Aorta (tissue), 5 donors: ENCODE measurements at places on chromosomes 1 and 21. TPM values are rescaled to one million over a fixed set of nuclear protein-coding genes. Genes with fewer than 3 reads are reported as not detected.

ATP8B2 gene
- 122 TPM for total RNA-seq

CRP gene
- total RNA-seq: not detected

MPZ gene
- total RNA-seq: 19.4 TPM

CRNN gene
- total RNA-seq: not detected

RHEX gene
- 3.3 TPM for total RNA-seq

BTG3 gene
- 38.3 TPM for total RNA-seq

TBX19 gene
- total RNA-seq: 8.8 TPM

NBPF20 gene
- 3.2 TPM for total RNA-seq

HSD3B1 gene
- total RNA-seq: not detected

ERG gene
- 113 TPM for total RNA-seq

PTCH2 gene
- total RNA-seq: 1.7 TPM

PKLR gene
- not detected for total RNA-seq

FAM177B gene
- 0.18 TPM for total RNA-seq

SIPA1L2 gene
- total RNA-seq: 27.6 TPM

MSH4 gene
- total RNA-seq: 0.72 TPM

CFHR3 gene
- 0.66 TPM for total RNA-seq

FCRL5 gene
- total RNA-seq: 0.63 TPM

CD52 gene
- 12.0 TPM for total RNA-seq

FAM20B gene
- 55.6 TPM for total RNA-seq

KRTAP19-1 gene
- total RNA-seq: not detected

DDI2 gene
- 24.7 TPM for total RNA-seq

FLG2 gene
- not detected for total RNA-seq

DNA sequence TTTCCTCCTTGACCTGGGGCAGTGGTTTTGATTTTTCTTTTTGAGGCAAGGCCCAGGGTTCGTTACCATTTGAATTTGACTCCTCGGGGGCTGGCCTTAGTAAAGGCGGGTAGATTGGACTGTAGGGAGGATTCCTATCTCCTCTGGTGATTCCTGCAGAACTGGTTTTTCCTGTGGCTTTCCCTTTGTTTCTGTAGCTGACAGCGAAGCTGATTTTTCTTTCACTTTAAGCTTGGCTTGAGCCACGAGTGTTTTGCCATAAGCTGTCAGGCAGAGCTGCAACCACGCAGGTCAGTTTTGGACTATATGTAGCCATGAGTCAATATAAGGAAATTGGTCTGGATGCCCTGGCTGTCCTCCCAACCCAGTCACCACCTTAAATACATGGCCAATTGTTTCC lies 28.7 kb upstream of the KCNJ15 start:
- DNase-seq: no peak

DNA sequence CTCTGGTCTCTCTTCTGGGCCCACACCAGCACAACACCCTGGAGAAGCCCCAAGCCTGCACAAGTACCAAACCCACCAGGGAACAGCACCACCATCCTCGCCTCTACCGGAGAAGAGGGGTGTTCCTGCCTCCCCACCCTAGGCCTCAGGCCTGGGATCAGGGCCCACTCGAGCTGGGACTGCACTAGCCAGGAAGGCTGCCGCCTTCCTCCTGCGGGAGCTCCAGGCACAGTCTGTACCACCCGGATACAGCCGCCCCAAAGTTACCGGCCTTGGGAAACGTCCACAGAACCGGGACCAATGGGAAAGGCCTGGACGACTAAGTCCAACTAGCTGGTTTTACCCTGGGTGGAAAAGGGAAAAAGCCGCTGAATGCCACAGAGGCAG lies 3.4 kb downstream of the TAL1 start:
- DNase-seq: no peak

GRCh38 chr1:204041803-204042505 lies 31.0 kb upstream of the SOX13 start:
- DNase-seq: no peak

GRCh38 chr1:10904396-10905358 lies 107.8 kb upstream of the TARDBP start:
- peak; percentile 21 for DNase-seq

GRCh38 chr1:1796466-1796865 lies 18.2 kb upstream of the NADK start:
- DNase-seq: no peak

DNA sequence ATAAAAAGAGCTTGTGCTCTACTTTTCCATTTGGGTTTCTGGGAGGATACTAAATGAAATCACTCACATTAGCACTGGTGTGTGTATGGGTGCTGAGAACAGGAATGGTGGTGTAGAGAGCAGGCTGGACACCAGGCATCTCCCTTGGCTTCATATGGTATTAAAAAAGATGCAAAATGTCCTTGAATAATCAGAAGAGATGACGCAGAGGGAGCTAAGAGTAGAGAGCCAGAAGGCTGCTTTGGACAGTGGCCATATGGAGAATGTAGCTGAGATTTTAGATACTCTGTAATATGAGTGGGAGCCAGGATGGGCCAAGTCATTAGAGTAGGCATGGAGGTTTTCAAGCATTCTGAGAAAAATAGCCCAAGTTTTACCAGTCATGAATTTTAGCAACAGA lies 112.3 kb upstream of the ZRANB2 start:
- DNase-seq: no peak

DNA sequence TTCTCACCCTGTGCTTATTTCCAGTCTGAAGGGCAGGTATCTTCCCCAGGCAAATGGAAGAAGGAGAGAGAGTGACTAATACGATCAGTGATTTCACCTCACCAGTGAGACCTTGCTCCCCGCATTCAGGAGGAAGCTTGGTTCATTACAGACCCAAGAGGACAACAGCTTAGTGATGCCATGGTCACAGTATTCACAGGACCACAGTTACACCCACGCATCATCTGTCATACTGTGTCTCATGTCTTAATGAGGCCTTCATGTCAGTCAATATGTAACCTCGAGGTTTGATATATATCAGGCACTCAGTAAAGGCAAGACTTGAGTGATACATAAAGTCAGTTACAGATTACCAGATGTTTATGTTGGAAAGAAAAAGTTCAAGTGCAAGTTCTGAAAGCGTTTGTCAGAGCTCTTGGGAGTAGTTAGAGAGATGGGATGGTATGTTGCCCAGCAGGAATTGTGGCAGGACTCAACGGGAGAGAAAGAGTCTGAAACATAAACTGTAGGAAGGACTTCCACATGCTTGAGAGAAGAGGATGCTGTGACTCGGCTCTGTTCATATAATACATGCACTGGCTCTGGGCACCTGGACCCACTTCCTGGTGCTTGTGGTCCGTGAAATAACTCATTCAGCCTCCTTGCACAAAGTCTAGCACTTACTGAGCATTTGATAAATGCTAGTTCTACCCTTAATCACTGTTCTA lies 33.3 kb downstream of the GNPAT start:
- no peak for DNase-seq

- DNase-seq: no peak
Observed at GRCh38 chr1:185409763-185410528, 92.9 kb upstream of the IVNS1ABP start.

GRCh38 chr1:94351481-94351880 lies 66.7 kb upstream of the ABCD3 start:
- DNase-seq: no peak

- peak; percentile 47 for DNase-seq
Observed at GRCh38 chr1:82269431-82269830, 468.7 kb downstream of the ADGRL2 start.

GRCh38 chr1:178371235-178371634 lies 125.5 kb downstream of the CLEC20A start:
- no peak for DNase-seq

DNA sequence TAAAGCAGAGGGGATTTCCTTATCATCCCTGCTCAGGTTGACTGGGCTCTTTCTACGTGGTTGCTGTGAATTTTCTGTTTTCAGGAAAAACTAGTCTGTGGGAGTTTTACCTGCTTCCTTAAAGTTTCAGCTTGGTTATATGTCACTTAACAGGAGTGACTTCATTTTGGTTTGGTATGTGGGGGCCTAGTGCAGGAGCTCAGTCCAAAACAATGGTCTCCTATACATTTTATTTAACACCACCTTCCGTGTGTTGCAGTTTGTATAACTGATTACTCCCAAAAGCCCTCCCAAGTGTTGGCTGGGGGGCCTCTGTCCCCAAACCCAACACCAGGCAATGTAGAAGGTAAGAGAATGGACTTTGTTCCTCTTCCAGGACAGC lies 5.3 kb downstream of the IL23R start:
- no peak for DNase-seq

- DNase-seq: no peak
Observed at GRCh38 chr1:228136901-228137300, 3.2 kb upstream of the GUK1 start.

- no peak for DNase-seq
Observed at GRCh38 chr1:243705585-243705984, 144.5 kb downstream of the AKT3 start.

DNA sequence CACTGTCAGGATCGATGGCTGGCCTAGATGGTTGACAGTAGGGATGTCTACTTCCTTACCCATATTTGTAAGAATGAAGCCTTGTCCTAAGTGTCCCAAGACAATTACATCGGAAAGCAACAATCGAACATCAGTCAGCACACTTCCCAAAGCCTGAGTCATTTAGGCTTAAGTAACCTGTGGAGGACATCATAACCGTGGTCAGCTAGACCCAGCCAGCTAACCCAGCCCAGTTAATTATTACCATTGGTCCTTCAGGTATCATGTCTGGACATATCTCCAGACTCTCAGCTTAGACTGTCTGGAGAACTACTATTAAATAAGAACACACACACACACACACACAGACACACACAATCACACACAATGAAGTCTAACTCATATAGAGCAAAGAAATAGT lies 264.7 kb downstream of the TRABD2B start:
- no peak for DNase-seq

GRCh38 chr1:233281711-233282581 lies 13.6 kb downstream of the PCNX2 start:
- no peak for DNase-seq

DNA sequence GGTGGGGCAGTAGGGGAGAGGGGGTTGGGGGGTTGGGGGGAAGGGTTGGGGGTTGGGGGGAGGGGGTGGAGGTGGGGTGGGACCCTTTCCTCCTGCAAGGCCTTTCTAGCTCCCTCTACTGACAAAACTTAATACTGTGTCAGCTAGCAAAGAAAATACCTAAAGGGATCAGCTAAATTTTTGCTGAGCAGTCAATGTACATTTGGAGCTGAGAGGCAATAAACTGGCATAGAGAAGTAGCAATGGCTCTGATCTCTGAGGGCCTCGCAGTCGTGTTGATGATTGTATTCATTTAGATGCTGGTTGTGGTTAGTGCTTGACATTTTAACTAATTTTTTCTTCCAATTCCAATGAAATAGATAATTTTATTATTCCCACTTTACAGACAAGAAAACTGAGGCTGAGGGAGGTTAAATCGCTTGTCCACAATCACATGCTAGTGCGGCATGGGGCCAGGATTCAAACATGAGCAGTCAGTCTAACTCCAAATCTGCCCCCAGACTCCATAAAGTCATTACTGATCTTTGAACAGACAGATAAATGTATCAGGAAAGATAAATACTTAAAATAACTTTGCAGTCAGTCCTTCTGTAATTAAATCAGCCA lies 357.1 kb downstream of the DISC1 start:
- no peak for DNase-seq

GRCh38 chr1:240516069-240516468 lies 95.9 kb downstream of the GREM2 start:
- no peak for DNase-seq

DNA sequence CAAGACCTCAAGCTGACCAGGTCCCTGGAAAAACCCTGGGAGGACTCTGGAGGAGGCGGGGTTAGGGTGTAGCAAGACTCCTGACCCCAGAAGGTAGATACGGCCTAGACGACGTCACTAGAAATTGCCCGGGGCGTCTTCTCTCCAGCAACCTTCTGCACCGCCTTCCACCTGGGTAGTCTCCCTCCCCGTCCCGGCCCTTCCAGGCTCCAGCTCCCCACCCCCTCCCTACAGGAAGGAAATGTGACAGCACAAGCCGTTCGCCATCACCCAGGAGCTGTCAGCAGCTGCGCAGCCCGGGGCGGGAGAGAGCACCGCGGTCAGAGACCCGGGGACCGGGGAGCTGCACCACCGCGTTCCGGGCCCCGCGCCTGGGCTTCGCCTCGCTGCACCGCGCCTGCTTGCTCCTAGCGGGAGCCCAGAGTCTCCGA lies 20.0 kb downstream of the SERTAD4 start:
- no peak for DNase-seq

- DNase-seq: no peak
Observed at GRCh38 chr1:179146911-179147310, 65.0 kb downstream of the TOR3A start.

GRCh38 chr1:2388004-2388913 lies 3.1 kb downstream of the MORN1 start:
- peak; percentile 30 for DNase-seq

- DNase-seq: no peak
Observed at GRCh38 chr1:109898842-109899241, 11.8 kb upstream of the CSF1 start.

DNA sequence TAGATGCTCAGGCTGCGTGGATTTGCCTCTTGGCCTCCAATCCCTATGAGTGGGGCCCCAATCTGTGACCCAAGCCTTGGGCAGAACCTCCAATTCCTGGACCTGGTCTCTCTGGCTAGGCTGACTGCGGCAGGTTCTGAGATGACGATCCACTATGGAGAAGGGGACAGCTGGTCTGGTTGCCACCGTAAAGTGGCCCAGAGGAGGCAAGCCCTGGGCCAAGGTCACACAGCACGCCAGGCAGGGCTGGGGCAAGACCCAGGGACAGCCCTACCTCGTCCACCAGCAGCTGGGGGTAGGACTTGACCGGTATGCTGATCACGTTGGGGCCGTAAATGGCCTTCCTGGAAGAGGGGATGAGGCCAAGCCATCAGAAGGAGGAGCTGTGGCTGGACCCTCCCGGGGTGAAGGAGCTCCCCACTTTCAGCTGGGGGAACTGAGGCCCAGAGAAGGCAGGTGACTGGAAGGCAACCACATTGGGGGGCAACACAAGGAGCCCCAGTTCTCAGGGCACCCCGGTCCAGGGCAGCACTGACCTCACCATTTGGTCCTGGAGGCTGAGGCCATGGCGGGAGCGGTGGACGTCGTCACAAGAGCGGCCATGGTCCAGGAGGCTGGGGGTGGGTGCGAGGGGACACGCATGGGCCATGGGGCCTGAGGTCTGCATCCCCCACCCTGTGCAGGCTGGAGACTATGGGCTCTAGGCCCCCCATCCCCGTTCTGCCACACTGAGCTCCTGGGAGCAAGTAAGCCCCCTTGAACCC lies 9.8 kb downstream of the ATP13A2 start:
- no peak for DNase-seq

GRCh38 chr1:167109125-167109524 lies 15.2 kb downstream of the STYXL2 start:
- DNase-seq: no peak

- DNase-seq: no peak
Observed at GRCh38 chr1:113192242-113192641, 119.2 kb downstream of the LRIG2 start.

GRCh38 chr1:216847397-216848036 lies 124.3 kb upstream of the ESRRG start:
- no peak for DNase-seq

DNA sequence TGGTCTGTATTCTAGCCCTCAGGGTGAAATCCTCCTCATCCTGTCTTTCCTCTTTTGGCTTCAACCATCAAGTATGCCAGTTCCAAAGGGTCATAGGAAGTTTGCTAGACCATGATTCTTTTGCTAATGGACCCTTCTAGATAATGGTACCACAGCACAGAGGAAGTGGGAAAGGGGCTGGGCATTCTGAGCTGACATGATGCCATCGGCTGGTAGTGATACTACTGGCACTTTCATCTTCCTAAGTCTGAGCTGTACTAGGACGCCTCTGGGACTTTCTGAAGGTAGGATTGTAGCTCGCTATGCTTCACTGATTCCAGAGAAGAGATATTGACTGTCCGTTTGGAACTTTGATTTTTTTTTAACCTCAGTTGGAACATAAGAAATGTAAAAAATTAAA lies 11.4 kb downstream of the FASLG start:
- no peak for DNase-seq

GRCh38 chr21:42332557-42333317 lies 17.5 kb upstream of the TFF3 start:
- DNase-seq: no peak
